CD8-positive, alpha-beta memory T cell (primary cell): ENCODE measurements at places on chromosomes 5 and 9. TPM values are rescaled to one million over a fixed set of nuclear protein-coding genes. Genes with fewer than 3 reads are reported as not detected.

The TMEM232 gene
- total RNA-seq, result 0.92 TPM

The TMEM161B gene
- 20.5 TPM for total RNA-seq

- no peaks in the 10 kb centered on the region for H3K27me3 ChIP-seq
- no peaks in the 10 kb centered on the region for H3K4me1 ChIP-seq
- no peak overlapping the region for H3K4me3 ChIP-seq
- no peak for DNase-seq
- no peaks in the 10 kb centered on the region for H3K36me3 ChIP-seq
Measured at GRCh38 chr5:1784197-1785050, 15.2 kb downstream of the MRPL36 start.

DNA sequence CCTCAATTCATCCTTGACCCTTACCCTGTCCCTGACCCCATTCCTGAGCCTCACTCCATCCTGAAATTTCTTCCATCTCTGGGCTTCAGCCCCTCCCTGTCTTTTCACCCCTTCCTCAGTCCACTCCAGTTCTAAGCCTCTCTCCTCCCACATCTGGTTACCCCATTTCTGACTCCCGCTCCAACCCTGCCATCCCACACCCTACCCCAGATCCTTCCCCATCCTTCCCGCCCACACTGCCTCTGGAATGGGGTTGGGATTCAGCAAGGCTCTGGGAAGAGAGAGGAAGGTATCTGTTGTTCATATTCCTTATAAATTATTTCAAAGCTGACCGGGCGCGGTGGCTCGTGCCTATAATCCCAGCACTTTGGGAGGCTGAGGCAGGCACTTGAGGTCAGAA is 29.9 kb upstream of the MVB12B start:
- no peaks in the 10 kb centered on the region for H3K4me1 ChIP-seq
- H3K27ac ChIP-seq, result no peak overlapping the region
- no peaks in the 10 kb centered on the region for H3K27me3 ChIP-seq
- DNase-seq, result no peak

GRCh38 chr5:147397616-147398015 is 112.3 kb downstream of the DPYSL3 start:
- H3K36me3 ChIP-seq, result no peaks in the 10 kb centered on the region
- DNase-seq, result no peak
- no peaks in the 10 kb centered on the region for H3K4me1 ChIP-seq
- no peak overlapping the region for H3K27ac ChIP-seq
- H3K27me3 ChIP-seq, result no peaks in the 10 kb centered on the region
- no peak overlapping the region for H3K4me3 ChIP-seq

DNA sequence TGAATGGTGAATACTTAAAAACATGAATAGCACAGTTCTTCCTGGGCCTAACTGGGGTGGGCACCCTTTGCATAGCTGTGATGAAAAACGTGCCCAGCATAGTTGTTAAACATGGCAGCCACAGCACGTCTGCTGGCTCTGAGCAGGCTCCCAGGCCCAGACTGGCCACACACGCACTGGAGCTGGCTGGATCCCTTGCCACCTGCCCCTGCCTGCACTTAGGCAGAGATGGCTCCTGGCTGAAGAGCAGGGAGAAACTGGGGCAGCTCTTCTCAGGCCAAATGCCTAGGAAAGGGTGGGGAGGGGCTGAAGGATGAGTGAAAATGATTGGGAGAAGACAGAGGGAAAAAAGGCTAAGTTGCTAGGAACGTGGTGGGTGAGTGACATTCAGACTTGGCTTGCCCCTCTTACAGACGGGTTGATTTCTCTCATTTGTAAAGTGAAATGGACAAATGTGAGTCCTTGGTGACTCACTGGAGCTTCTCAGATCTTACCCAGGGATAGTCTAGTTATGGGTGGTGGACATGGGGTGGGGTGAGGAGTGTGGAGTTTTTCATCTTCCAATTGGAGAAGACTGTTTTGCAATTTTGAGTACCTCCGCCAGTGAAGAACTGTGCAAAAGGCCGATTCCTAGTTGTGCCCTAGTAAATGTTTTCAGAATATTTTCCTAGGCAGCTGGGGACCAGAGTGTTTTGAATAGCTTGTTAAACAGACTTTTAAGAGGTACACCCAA is 42.4 kb downstream of the TRIO start:
- H3K27ac ChIP-seq, result no peak overlapping the region
- H3K4me1 ChIP-seq, result no peaks in the 10 kb centered on the region
- H3K36me3 ChIP-seq, result no peaks in the 10 kb centered on the region
- DNase-seq, result no peak
- no peak overlapping the region for H3K4me3 ChIP-seq

DNA sequence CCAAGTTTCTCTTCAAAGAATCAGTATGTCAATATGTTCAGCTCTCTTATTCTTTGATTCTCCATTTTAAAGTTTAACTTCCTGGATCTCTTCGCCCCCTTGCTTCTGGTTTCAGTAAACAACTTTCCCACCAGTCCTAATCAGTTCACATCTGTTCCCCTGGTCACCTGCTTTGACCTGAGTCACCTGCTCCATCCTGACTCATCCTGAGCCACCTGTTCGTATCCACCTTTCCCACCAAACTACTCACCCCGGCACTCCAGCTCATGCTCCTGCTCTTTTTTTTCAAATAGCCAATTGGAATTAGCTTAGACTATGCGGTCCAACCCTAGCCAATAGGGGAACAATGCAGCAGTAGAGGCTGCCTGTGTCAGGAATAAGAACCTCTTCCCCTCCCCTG is 23.6 kb upstream of the CSF1R start:
- no peaks in the 10 kb centered on the region for H3K4me1 ChIP-seq
- H3K27ac ChIP-seq, result no peak overlapping the region
- no peak overlapping the region for H3K4me3 ChIP-seq
- DNase-seq, result no peak
- H3K36me3 ChIP-seq, result no peaks in the 10 kb centered on the region

DNA sequence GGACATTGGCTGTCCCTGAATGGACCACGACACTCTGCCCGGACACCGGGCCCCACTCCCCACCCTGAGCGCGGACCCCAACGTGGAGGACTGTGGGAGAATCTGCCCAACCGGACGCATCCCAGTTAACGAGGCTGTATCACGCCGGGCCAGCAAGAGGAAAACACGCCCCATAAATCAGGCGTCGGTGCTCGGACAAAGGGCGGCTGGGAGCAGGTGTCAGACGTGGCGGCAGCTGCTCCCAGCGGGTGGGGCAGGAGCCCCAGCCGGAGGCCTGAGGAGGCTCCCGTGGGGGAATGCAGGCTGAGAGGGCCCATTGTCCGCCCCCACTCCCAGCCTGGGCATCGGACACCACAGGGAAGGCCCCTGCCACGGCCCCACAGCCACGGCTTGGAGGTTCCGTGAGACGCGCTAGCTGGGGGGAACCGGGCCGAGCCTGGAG is 19.2 kb downstream of the NOTCH1 start:
- no peak for DNase-seq
- peaks cover 34% of the 10 kb centered on the region for H3K4me1 ChIP-seq
- H3K36me3 ChIP-seq, result no peaks in the 10 kb centered on the region
- H3K4me3 ChIP-seq, result no peak overlapping the region
- H3K27me3 ChIP-seq, result no peaks in the 10 kb centered on the region

DNA sequence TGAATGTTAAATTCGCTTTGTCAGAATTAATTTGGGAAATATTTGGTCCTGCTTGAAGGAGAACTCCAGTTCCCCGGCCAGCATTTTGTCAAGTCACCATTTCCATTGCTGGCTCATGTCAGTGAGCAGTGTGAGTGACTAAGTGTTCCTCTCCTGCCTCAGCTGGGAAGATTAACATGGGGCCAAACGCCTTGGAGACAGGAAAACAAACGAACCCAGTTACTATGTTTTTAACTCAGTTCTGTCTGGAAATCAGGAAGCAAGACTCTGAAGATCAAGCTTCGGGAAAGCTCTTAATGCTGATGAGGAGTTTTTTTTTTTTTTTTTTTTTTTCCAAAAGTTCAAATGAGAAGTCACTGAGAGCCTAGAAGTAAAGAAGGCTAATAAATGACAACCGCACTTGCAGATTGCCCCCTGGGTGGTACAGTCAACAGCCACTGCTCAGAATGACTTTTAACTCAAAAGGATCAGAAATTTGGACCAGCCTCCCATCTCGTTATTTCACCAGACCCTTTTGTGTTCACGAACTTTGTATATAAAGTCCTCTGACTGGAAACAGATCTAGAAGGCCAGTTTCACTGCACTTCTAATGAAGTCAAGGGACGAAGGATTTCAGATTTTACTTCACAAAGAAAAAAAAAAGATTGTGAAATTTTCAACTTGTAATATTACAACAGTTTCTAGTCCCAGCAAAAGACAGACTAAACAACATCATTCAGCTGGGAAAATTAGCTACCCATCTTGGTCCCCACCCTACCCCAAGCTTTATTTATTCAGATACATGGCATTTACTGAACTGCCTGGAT is 121.3 kb downstream of the LHFPL2 start:
- H3K27me3 ChIP-seq, result no peaks in the 10 kb centered on the region
- H3K4me1 ChIP-seq, result no peaks in the 10 kb centered on the region
- no peaks in the 10 kb centered on the region for H3K36me3 ChIP-seq
- no peak overlapping the region for H3K4me3 ChIP-seq
- no peak overlapping the region for H3K27ac ChIP-seq

GRCh38 chr9:116574027-116574679 is 113.0 kb upstream of the TRIM32 start:
- no peak overlapping the region for H3K4me3 ChIP-seq
- DNase-seq, result no peak
- no peaks in the 10 kb centered on the region for H3K27me3 ChIP-seq
- H3K4me1 ChIP-seq, result no peaks in the 10 kb centered on the region
- no peak overlapping the region for H3K27ac ChIP-seq
- no peaks in the 10 kb centered on the region for H3K36me3 ChIP-seq

DNA sequence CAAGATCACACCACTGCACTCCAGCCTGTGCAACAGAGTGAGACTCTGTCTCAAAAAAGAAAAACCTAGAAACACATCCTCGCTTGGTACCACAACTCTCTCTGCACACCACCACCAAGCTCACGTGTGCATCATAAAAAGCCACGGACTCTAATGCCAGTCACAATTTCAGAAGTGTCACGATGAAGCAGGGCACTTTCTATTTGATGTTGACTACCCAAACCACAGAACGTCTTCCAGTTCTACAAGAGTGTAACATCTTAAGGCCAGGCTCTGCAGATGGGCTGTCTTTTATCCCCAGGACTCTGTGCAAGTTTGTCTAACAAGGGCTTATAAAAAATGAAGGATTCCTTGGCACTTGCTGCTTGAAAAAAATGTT is 22.9 kb downstream of the GFPT2 start:
- no peaks in the 10 kb centered on the region for H3K27me3 ChIP-seq
- H3K4me3 ChIP-seq, result no peak overlapping the region
- no peak for DNase-seq
- H3K36me3 ChIP-seq, result no peaks in the 10 kb centered on the region
- no peaks in the 10 kb centered on the region for H3K4me1 ChIP-seq

DNA sequence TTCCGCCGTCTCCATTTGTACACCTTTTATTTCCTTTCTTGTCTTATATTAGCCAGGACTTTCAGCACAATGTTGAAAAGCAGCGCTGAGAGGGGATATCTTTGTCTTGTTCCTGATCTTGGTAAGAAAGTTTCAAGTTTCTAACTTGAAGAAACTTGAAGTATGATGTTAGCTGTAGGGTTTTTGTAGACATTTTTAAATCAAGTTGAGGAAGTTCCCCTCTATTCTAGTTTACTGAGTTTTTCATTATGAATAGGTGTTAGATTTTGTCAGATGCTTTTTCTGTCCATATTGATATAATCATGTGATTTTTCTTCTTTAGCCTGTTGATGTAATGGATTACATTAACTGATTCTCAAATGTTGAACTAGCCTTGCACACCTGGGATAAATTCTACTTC is 425.7 kb downstream of the PIK3R1 start:
- H3K36me3 ChIP-seq, result no peaks in the 10 kb centered on the region
- H3K4me3 ChIP-seq, result no peak overlapping the region
- no peak overlapping the region for H3K27ac ChIP-seq
- H3K4me1 ChIP-seq, result no peaks in the 10 kb centered on the region
